ENCODE measurements at places on chromosomes 2 and 18.
A peak's percentile ranks its signal among the peaks of the same experiment; 100 is the strongest.

- DNase-seq = no peak
Observed at GRCh38 chr2:169229590-169229989, 132.7 kb downstream of the LRP2 start.

DNA sequence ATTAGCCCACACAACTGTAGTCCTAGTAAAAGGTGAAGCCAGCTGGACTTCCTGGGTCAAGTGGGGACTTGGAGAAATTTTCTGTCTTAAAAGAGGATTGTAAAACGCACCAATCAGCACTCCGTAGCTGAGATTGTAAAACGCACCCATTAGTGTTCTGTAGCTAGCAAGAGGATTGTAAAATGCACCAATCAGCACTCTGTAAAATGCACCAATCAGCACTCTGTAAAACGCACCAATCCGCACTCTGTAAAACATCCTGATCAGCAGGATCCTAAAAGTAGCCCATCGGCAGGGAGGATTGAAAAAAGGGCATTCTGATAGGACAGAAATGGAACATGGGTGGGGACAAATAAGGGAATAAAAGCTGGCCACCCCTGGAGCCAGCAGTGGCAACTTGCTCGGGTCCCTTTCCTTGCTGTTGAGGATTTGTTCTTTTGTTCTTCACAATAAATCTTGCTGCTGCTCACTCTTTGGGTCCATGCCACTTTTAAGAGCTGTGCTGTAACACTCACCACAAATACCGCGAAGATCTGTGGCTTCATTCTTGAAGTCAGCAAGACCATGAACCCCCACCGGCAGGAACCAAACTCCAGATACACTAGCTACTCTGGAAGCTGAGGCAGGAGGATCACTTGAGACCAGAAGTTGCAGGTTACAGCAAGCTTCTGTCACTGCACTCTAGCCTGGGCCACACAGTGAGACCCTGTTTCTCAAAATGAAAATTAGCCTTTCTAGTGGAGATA, 102.6 kb downstream of the HS6ST1 start:
- DNase-seq = no peak

DNA sequence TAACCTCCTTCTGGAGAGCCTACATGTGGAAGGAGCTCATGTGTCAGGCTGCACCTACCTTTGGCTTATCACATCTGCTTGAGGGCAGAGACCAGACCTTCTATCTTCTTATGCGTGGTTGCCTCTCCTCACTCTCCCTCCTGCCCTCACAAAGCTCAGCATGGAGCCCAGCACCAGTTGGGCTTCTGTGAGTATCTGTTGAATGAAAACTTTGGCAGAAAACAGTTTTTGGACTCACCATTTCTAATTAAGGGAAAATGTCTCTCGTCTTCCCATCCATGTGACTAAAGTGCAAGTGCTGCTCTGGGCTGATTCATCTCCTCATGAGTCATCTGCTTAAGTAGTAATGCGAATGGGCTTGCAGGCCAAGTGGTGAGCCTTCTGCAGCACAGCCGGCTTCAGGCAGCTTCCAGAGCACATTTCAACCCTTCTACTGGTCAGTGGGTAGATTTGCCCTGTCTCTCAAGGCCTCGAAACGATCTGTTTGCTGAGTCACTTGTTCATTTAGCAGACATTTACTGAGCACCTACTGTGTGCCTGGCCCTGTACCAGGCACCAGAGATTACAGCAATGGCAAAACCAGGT, 102.6 kb downstream of the VSNL1 start:
- no peak for DNase-seq

- DNase-seq = no peak
Observed at GRCh38 chr2:48719480-48720177, 35.9 kb downstream of the LHCGR start.

- no peak for DNase-seq
Observed at GRCh38 chr2:240240017-240240734, 99.7 kb upstream of the OTOS start.

- DNase-seq = no peak
Observed at GRCh38 chr2:240819126-240819857, 727 bp downstream of the KIF1A start.

DNA sequence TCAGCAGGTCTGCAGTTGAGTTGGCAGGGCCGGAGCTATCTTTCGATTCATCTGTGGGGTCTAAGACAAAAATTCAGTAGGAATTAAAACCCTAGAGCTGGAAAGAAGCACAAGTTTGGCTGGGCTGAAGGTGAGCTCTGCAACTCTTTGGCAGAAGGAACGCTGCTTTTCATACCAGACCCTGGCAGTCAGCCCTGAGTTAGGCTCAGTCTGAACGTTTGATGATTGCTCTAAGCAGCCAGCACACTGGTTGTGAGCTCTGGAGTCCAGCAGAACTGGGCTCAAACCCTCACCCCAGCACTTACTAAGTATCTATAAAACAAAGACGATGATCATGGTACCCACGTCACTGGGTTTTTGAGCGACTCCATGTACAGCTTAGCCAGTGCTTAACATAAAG, 192.5 kb downstream of the TNS1 start:
- no peak for DNase-seq

- no peak for DNase-seq
Observed at GRCh38 chr2:96521219-96521618, 15.3 kb upstream of the ARID5A start.

DNA sequence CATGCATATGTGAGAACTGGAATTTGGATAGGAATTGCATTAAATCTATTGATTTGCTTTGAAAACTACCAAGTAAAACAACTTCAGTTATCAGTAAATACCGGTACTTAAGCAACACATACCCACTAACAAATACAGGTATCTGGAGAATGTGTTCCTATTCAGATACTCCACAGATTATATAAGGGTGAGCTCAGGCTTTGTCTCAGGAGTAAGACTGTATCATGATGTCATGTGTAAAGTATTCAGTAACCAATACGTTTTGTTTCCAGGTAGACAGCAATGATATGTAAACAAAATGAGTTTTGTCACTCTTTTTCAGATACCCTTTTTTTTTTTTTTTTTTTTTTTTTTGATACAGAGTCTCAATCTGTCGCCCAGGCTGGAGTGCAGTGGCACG, 74.8 kb downstream of the DSC3 start:
- DNase-seq = no peak

- DNase-seq = no peak
Observed at GRCh38 chr2:41985573-41986095, 62.2 kb upstream of the PKDCC start.

DNA sequence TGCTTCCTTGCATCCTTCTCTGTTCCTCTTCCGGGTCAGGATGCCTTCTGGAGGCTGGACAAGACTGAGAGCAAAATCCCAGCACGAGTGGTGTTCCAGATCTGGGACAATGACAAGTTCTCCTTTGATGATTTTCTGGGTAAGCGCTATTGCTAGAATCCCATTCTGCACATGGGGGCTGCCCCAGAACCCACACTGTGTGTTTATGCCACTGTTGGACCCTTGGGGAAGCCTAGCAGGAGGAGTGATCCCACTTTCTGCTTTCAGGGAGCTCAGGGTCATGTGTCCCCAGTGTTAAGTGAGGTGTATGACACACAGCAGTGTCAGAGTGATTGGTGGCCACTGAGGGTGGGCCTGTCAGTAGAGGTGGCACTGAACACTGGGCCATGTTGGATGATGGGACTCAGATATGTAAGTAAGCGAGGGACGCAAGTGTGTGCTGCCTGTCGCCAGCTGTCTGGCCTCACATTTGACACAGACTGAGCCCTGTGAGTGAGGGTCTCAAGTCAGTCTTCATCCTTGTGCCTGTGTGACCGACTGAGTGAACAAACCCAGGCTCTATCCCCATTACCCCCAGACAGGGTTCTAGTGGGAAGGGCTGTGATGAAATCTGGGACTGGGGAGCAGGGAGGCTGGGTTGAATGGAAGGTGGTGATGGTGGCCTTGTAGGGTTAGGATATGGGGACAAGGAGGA, 220.9 kb downstream of the DYSF start:
- DNase-seq = no peak

GRCh38 chr2:120669121-120669952, 66.3 kb upstream of the GLI2 start:
- no peak for DNase-seq

GRCh38 chr18:23593720-23594119, 7.4 kb upstream of the NPC1 start:
- no peak for DNase-seq

DNA sequence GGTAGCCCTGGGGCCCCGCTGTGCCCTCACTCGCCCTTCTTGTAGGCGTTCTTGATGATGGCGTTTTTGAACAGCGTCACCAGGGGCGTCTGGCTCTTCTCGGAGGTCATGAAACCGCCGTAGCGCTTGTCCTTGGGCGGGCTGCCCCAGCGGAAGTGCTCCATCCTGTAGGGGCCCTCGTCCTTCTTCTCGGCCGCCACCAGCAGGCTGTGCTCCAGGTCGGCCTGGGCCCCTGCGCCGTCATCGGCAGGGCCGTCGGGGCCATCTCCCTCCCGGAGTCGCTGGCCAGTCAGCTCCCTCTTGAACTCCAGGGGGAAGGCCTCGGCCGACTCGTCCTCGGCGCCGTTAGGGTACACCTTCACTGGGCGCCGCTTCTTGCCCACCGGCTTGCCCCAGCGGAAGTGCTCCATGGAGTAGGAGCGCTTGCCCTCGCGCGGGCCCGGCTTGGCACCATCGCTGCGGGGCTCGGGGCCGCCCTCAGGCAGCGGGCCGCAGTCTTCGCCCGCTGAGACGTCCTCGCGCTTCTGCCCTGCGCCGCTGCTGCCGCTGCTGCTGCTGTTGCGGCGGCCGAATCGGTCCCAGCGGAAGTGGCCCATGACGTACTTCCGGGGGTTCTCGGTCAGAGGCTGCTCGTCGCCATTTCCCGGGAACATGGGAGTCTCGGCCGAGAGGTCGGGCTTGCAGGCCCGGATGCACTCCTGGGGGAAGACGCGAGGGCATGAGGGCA, 7.2 kb downstream of the POMC start:
- DNase-seq = peak; percentile 27

DNA sequence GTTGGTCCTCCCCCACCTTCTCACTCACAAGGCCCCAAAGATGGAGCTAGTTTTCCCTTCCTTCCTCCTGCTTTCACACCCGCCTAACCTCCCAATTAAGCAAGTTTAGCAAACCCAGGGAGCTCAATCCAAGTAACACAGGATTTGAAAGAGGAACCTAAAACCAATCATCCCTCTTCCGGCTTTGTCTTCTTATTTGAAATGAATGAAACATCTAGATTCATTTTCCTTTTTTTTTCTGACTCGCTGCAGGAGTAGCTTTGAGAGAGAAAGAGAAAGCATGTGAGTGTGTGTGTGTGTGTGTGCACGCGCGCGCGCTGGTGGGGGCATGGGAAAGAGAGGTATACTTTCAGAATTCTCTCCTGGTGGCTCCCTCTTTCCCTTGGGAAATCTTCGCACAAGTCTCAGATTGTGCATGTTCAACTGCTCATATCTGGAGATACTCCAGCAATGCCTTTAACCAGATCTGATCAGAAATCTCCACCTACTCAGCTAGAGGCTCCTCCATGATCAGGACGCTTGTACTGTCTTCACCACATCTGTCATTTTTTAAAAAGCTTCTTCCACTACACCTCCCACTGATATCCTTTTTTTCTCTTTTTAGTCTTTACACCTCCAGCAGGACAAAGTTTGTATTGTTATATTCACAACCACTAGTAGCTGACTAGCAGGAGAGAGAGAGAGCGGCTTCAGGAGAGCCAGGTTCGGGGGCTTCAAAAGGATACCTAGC, 1.7 kb downstream of the SLC8A1 start:
- DNase-seq = no peak

- DNase-seq = no peak
Observed at GRCh38 chr2:224666951-224667553, 49.1 kb downstream of the CCDC195 start.

DNA sequence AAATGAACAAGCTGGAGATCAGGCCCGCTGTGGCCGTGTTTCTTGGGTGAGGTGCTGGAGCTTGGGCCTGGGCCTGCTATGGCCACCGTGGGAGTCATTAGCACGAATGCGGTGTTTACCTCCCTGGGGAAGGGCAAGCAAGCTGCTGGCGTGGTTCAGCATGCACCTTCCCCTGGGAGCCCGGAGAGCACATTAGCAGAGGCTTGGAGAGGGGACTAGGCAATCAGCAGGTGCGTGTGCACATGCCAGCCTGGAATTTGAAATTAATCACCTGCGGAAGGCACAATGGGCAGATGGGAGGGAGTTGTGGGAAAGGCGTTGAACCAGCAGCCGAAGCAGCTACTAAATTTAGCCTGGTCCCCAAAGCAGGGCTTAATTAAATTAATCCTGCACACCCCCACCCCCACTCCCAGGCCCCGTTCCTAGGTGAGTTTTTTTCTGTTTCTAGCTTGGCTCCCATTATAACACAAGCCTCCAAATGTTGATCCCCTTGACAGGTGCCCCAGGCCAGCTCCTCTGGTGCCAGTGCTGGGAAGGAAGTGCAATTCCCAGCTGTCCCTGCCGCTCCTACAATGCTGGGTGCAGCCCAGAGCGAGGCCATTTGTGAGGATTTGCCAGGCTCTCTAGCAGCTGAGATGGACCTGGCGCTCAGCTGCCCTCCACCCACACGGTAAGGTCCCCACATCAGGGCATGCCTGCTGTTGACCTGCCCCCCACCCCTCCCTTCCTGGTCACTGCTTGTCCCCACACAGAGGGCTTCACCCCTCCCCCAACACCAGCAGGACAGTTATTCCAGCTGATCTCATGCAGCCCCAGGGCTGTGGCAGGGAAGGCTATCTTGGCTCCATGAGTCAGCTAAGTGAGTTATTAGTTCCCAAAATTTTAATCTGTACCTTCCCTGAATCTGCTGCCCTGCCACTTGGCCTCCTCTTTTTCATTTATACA, 115.0 kb downstream of the ZBTB7C start:
- DNase-seq = no peak

- DNase-seq = no peak
Observed at GRCh38 chr2:79446313-79446712, 66.5 kb upstream of the CTNNA2 start.

GRCh38 chr18:49788327-49788898, 24.9 kb downstream of the ACAA2 start:
- no peak for DNase-seq

DNA sequence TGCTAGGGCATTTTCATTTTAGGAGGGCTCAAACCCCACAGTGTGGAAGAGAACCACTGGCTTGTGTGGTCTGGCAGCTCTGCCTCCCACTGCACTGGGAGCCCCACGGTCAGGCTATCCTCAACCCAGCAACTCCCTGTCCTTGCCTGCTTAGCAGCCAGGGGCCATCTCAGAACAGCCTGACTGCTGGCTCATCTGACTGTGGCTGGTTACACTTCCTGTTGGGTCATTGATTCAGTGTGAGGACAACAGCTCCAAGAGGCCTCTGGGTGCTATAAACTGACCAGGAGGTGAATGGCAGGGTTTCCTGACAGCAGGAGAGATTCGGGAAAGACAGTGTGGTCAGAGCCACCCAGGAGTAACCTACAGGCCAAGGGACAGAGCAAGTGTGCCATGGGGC, 40.1 kb downstream of the AMER3 start:
- no peak for DNase-seq

DNA sequence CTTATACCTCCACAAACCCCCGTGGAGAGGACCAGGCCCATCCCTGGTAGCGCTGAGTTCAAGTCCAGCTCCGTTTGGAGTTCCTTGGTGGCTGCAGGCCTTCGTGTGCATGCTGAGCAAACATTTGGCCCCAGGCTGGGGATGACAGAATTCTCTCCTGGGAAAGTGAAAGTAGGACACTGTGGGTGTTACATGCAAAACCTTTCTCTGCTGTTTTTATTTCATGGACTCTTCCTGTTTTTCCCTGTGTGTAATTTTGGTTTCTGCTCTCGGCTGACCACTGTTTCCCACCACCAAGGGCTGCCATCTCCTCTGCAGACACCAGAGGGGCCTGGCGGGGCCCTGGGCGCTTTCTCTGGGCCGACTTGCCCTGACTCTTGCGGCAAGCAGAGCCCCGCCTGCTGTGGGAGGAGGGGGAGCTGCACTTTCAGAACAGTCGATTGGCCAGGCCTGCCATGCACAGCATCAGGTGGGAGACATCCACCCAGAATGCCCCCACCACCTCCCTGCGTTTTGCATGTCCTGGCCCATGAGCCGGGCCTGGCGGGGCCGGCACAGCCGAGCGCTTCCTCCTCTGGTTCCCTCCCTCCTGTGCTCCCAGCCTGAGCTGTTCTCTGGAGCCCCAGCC, 102.4 kb downstream of the CABLES1 start:
- no peak for DNase-seq
